Cortex of kidney (tissue), 1 donor: ENCODE measurements at places on chromosomes 7 and 10.

DNA sequence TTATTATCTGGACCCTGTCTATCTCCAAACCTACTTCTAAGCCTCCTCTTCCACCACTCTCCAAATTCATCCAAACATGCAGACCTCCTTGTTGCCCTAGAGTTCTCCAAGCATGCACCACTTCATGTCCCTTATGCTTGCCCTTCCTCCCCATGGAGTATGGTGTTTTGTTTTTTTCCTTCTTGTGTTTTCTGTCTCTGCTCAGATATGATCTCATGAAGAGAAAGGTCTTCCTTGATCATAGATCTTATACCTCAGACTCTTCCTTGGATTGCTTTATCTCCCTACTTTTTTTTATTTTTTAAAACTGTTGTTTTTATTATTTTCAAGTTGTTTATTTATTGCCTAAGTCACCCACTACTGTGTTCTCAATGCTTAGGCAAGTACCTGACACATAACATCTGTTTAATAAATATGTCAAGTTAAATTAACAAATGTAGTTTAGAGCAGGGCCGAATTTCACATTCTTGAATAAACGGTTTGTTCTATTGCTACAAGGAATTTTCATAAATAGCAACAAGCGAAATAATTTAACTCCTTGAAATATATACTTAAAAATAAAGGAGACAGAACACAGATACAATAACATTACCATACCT lies 84.5 kb downstream of the HGF start:
- DNase-seq, result no peak

GRCh38 chr7:68439897-68440296 lies 1158.4 kb upstream of the AUTS2 start:
- no peak for DNase-seq

- no peak for DNase-seq
Measured at GRCh38 chr7:48734695-48735406, 189.5 kb upstream of the CDC14C start.

DNA sequence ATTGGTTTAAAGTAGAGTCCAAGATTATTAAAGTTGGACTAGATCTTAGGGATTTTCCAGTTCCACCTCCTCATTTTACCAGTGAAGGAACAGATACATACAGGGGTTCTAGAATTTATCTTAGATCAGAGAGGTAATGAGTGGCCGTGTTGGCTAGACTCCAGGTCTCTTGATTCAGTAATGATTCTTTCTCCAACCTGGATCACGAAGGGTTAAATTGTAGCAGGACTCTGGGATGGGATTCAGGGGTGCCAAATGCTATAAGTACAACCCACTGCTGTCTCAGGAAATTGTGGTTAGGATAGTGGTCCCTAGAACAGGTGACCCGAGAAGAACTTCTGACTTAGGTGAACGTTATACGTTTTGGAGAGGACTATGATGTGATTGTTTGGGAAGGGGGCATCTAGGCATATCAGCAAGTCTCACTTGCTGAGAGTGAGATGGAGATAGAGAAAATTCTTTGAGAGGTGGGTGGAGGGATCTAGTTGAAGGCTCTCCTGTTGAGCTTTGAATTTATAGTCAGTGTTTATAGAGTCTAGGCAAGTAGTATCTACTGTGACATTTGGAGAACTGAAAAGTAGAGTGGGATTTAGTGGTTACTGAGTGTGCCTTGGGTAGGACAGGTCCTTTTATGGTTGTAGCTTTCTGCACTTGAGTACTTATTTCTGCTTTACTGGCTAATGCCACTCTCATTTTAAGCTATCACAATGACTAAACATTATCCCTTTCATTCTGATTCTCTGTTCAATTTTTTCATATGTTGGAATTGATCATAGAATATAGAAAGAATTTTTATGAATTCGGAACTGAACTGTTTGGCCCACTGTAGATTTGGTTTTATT lies 58.3 kb downstream of the ST7 start:
- no peak for DNase-seq

DNA sequence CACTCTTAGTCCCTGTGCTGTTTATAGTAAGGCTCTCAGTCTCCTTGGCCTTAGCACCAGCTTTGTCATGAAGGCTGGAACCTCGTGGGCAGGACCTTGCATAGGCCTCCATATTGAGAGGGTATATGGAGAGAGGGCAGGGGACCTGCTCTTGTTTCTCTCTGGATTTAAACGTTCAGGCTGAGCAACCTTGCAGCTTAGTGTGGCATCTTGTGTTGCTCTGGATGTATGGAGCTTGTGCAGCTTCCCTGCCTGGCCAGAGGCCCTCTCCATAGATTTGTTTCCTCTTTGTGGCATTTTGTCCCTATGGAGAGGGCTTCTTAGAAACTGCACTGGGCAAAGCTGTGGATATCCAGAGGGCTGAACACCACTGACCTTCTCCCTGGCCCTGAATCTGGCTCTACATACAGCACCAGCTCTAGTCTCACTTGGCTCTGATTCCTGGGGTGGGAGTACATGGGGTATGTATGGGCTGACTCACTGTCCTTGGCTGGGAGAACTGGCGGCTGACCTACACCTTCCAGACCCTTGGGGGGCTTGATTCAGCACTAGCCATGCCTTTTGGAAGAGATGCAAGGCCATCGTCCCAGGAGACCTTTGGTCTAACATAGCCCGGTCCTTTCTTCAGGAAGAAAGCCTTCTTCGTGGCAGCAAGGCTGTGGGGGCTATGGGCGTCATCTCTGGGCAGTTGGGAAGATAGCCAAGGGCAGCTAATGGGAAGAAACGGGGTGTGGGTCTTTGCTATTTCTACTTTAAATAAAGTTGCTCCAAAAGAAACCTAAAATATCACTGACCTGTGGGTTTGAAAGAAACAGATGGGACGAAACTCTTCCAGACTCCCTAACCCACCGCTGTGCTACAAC lies 30.5 kb downstream of the ITPRIP start:
- DNase-seq, result no peak

GRCh38 chr7:83821866-83822265 lies 172.9 kb upstream of the SEMA3E start:
- DNase-seq, result no peak

GRCh38 chr10:117541405-117541908 lies 1.1 kb upstream of the EMX2 start:
- no peak for DNase-seq

DNA sequence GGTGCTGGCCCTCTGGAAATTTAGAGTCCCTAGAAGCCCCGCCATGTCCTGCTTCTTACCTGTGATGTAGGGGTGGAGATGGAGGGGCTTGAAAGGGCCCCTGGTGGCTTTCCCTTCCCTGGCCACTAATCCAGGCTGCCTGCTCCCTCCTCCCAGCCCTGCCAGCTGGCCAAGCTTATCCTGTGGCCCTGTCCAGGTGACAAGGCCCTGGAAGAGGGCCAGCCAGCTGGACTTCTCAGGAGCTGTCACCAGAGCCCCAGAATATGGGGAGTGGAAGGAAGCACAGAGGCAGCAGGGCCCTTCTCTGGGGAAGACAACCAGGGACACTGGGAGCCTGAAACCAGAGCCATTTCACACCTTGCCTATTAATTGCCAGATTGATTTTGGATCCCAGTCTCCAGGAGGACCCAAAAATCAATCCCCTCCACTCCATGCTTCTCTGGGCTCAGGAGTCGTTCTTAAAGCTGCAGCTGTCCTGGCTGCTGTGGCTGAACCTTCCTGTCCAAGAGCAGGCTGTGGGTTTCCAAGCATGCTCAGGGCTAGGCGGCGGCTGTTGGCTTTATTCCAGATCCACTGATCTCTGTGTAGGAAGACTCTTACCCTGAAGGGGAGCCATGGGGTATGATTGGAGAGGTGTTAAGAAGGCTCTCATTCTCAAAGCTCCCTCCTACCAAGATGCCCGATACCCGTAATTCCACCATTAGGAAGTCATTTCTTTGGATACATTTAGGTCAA lies 52.6 kb upstream of the PCBD1 start:
- DNase-seq, result no peak

DNA sequence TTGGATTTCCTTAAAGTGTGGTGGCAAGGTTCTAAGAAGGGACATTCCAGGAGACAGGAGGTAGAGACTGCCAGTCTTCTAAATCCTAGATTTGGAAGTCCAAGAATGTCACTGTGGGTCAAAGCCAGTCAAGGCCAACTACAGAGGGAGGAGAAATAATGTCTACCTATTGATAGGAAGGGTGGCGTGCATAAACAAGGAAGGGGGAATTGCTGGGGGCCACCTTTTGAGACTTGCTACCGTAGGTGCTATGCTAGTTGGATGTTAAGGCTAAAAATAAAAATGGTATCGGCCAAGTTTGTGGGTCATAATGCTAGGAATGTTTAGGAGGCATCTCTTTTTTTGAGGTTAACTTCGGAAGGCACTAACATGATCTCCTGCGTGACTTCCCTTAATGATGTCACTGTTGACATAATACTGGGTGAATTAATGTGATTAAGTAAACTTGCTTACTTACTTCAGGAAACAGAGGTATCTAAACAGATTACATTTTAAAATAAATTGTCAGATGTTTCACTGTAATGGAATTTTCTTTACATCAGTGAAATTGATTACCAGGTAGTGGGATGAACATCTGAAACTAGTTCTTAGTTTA lies 4.8 kb downstream of the BTRC start:
- no peak for DNase-seq

DNA sequence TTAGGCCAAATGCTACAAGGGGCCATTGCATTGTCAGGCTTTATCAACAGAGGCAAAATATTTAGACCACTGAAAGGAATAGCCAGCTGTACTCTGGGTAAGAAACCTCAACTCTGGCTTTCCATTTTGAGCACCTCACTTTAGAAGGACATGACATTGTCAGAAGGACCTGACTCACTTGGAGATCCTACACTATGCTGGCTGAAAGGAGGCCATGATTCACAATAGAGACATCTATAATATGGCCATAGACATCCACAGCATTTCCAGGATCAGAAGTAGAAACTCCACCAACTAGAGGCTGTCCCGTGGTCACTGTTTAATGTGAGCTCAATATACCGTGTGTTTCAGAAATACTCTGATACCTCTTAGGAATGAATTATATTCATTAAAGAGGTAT lies 140.9 kb downstream of the BTAF1 start:
- DNase-seq, result no peak

GRCh38 chr7:70301673-70302185 lies 703.5 kb downstream of the AUTS2 start:
- no peak for DNase-seq

GRCh38 chr7:49986191-49986590 lies 106.9 kb downstream of the ZPBP start:
- no peak for DNase-seq

GRCh38 chr7:91916051-91916440 lies 24.6 kb upstream of the AKAP9 start:
- DNase-seq, result no peak

GRCh38 chr7:11420049-11420448 lies 411.9 kb downstream of the THSD7A start:
- DNase-seq, result no peak

GRCh38 chr7:18936265-18936664 lies 181.2 kb downstream of the TWIST1 start:
- DNase-seq, result no peak

- DNase-seq, result no peak
Measured at GRCh38 chr7:91940171-91940570, 491 bp upstream of the AKAP9 start.

- DNase-seq, result no peak
Measured at GRCh38 chr10:33295851-33296250, 38.6 kb downstream of the NRP1 start.

GRCh38 chr10:489330-489729 lies 200.1 kb downstream of the DIP2C start:
- DNase-seq, result no peak

DNA sequence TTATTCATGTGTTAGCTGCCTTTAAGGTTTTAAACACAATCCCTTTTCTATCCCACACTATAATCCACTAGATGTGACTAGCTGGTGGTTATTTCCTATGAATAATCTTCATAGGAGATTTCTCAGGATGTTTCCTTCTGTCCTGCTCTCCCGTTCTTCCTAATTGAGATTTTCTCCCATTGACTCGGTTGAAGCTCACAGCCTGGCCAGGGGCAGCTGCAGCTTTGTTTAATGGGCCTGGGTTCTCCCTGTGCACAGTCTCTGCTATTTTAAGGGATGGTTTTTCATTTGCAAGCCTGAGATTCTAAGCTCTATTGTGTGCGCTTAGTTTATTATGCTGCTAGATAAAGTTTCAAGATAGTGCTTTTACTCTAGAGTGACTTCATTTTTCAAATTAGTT lies 283.4 kb upstream of the AOAH start:
- DNase-seq, result no peak

DNA sequence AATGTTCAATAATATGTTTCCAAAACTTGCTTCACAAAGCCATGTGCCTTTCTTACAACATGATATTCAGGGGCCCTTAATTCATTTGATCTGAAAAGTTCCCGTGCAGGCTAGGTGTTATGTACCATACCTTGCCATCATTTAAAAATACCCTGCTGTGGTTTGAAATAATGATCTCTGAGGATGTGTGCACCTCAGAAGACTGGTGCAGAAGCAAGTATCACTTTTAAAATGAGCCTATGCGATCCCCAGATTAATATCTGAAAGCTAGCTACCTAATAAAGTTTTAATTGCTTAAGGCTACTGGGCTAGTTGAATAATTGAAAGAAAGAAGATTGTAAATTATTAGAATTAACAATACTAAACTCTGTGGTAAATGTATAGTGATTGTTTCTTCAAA lies 262.4 kb downstream of the CDK14 start:
- no peak for DNase-seq
